Mammary epithelial cell (primary cell): ENCODE measurements at places on chromosomes 7 and 10.
A peak's percentile ranks its signal among the peaks of the same experiment; 100 is the strongest.

GRCh38 chr7:69825113-69825972 is 227.1 kb downstream of the AUTS2 start:
- no peak for DNase-seq

- no peak for DNase-seq
Measured at GRCh38 chr7:157738066-157738460, 401.3 kb downstream of the DNAJB6 start.

DNA sequence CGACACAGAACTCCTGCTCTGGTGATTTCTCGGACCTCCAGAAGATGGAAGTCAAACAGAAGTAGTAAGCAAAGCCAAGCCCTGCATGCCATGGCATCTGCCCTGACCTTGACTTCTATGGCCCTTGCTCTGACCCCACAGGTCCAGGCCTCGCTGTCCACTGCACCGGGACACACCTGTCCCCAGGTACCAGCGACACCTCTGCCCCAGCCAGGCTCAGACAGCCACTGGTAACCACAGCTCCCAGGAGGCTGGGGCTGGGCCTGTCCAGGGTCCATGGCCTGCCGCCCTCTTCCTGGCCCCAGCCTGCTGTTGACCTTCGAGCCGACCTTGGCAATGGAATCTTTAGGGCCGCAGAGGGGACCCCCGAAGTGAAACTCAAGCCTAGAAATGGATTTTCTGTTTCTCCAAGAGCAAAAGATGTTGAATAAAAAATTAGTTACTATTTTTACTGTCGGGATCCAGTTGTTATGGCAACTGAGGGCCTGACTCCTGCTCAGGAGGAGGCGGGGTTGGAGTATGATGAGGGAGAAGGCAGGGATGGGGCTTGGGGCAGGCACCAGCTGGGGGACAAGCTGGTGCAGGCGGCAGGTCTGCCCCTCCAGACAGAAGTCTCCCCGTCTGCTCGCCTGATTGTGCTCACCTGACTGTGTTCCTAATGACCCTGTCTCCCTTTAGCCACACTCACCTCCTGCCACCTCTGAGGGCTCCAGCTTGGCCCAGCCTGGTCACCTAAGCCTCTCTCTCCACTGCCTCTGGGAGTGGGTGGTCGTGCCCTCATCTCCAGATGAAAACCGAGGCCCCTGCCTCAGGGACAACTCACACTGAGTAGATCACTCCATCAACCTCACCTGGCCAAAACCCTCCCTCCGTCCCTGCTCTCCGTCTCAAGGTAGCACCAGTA is 4.1 kb upstream of the MMD2 start:
- DNase-seq, result no peak

GRCh38 chr10:10676972-10677371 is 340.7 kb upstream of the CELF2 start:
- no peak for DNase-seq

DNA sequence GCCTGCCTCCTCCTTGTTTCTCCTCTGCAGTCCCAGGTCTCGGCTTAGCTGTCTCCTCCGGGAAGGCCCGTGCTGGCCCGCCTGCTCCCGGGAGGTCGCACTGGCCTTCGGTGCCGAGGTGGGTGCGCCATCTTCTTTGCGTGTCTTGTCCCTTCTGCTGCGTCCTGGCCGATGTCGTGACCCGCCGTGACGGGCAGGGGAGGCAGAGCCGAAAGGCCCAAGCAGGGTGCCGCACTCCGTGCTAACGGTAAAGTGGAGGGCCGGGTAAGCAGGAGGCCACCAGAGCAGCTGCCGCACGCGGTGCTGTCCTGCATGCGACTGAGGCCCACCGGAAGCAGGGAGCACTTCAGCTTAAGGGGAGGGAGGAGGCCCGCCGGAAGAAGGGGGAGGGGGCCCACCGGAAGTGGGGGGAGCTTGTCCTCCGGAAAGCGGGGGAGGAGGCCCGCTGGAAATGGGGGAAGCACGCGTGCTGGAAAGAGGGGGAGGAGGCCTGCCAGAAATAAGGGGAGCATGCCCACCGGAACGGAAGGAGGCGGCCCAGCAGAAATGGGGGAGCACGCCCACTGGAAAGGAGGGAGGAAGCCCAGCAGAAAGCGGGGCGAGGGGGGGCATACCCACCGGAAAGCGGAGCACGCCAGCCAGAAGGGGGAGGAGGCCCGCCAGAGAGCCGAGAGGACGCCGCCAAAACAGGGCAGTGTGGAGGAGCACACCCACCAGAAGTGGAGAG is 71.4 kb downstream of the PROSER2 start:
- no peak for DNase-seq

GRCh38 chr10:19970717-19971116 is 154.5 kb downstream of the PLXDC2 start:
- no peak for DNase-seq

- no peak for DNase-seq
Measured at GRCh38 chr7:88338503-88338902, 31.8 kb upstream of the STEAP4 start.

DNA sequence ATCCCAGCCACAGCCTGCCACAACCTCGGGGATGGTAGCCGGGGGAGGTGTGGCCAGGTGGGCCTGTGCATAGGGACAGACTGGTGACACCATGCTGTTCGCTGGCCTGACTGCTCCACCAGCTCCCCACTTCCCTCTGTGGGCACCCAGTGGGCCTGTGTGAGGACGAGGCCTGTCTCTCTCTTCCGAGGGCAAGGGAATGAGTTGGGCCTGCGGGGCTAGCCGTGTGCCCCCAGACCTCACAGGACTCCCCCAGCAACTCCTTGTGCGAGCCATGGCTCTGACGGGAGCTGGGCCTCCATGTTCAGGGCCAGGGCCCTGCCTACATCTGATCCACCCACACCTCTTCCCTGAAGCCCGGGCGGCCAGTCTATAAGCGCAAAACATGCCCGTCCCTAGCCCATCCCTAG is 40.5 kb downstream of the PWWP2B start:
- DNase-seq, result no peak

GRCh38 chr10:97117372-97117771 is 68.4 kb downstream of the SLIT1 start:
- DNase-seq, result peak; percentile 10

DNA sequence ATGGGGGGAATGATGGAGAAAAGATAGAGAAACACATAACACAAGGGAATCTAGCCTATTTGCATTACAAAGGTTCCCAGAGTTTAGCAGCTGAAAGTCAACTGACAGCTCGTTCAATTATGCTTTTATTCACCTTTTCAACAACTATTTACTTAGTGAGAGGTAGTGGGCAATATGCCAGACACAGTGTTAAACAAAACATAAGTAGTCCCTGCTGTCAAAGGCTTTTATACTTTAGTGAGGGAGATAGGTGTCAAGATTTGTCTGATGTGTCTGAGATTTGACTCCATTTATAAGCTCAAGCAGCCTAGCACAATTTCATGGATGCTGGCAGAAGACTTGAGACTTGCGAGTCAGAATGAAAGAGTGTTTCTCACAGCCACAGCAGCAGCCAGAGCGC is 549.0 kb upstream of the VSTM2A start:
- no peak for DNase-seq

DNA sequence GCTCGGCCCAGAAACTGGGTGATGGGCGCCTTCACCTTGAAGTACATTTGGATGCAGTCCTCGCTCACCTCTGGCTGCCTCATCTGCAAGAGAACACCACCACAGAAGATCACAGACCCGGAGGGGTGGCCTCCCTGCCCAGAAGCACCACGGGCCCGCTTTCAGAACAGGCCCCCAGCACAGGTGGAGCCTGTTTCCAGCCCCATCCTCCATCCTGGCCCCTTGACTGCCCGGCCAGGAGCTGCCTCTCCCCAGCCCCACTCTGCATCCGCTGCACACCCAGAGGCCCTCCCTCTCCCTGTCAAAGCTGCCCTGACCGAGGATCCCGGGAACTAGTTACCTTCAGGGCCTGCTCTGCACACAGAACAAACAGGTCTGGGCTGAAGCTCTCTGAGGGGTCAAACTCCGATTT is 724 bp downstream of the CFAP46 start:
- no peak for DNase-seq

DNA sequence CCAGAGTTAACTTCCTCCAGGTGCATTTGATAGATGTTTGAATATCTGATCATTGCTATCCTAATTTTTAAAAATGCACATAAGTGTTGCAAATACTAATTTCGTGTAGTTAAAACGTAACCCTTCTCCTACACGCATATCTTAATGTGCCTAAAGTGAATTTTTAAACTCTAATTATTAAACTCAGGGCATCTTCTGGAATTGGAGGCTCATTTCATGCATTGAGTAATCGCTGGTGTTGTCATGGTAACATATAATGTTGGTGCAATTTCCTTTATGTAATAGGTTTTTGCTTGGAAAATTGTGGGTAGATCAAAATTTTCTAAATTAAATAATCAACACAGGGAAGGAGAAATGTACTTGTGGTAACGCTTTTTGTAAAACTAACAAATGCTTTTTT is 56.2 kb downstream of the ARMC3 start:
- no peak for DNase-seq

DNA sequence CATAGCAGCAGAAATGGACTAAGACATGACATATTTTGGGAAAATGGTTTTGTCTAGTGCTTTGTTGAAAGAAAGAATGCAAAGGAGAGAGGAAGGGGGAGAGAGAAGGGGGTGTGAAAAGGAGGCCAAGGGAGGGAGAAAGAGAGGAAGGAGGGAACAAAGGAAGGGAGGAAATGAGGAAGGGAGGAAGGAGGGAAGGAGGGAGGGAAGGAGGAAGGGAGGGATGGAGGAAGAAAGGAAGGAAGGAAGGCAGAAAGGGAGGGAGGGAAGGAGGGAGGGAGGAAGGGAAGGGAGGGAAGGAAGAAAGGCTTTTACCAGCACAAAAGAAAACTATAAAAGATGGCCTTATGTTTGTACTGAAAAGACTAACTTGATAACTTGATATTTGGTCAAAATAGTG is 65.1 kb upstream of the ST8SIA6 start:
- no peak for DNase-seq

DNA sequence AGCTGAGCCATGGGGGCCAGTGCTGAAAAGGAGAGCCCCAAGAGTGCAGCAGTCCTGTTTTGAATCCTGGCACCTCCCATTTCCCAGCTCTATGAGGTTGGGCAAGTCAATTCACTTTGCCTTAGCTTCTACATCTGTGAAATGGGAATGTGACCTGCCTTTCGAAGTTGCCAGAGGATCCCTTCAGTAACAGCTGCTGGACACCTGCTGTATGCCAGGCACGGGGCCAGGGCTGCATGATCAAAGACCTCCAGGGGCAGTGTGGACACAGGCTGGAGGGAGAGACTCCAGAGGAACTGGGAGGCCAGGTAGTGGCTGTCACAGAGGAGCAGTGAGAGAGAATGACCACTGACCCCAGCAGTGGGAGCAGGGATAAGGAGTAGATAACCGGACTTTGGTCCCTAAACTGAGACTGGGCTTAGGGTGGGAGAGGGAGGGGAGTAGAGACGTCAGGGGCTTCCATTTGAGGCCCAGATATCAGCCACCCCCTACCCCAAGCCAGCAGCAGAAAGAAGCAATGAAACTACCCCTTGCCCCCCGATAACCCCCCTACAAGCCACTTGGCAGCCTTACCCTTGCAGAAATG is 45.2 kb downstream of the SRRM3 start:
- DNase-seq, result no peak

DNA sequence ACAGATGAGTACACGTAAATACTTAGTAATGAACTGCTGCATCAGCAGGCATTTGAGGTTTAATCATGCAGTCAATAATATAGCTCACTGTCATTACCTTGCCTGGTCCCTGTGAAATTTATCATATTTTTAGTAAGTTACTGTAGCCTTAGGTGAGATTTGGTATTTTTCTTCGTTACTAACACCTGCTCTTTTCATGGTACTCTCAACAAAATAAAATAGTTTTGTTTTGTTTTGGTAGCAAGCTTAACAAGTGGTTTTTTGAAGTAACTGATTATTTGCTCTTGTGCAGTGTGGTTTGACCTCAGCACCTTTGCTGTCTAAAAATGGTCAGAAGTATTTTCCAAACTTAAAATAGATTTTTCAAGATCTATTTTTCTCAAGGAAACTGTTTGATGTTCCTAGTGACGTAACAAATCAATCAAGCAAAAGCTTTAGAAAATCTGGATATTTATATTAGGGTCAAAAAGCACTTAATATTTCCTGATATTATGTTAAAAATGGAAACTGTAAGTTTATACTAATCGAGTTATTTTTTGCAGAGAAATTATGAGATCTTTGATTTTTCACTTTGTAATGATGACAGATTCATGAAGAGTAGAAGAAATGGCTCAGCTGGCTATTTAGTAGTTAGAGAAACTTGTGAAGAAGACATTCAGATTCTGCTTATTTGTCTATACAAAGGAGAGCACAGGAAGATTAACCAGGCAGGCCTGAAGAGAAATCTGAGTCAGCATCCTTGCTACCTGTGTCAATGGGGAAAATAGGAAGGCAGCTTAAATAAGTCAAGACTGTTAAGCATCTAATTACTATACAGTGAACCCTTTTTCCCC is 21.0 kb upstream of the RPA3 start:
- no peak for DNase-seq

DNA sequence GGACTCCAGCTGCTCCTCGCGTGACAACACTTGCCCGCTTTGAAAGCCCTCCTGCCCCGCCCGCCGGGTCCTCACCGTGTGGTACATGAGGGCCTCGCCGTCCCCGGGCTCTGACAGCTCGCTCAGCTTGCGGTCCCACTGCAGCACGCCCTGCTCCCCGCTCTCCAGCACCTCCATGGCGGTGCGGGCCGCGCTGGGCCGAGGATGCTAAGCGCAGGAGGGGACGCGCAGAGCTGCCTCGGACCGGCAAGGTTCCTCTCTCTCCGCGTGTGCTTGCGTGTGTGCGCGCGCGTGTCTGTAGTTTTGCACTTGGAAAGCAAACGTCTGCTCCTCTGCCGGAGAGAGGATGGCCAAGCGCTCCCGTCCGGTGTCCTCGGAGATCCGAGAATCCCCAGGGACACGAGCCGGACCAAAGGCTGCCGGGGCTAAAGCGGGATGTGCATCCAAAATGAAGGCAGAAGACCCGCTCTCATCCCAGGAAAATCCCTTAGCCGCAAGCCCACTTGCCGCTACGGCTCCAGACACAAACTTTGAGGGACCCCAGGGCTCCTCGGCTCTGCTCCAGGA is at the start of gene CREB3L2:
TSS of gene CREB3L2 (minus strand) at position 558 of the 567 bp plus-strand sequence. CDS start at position 177, 381 bp downstream.
- no peak for DNase-seq

DNA sequence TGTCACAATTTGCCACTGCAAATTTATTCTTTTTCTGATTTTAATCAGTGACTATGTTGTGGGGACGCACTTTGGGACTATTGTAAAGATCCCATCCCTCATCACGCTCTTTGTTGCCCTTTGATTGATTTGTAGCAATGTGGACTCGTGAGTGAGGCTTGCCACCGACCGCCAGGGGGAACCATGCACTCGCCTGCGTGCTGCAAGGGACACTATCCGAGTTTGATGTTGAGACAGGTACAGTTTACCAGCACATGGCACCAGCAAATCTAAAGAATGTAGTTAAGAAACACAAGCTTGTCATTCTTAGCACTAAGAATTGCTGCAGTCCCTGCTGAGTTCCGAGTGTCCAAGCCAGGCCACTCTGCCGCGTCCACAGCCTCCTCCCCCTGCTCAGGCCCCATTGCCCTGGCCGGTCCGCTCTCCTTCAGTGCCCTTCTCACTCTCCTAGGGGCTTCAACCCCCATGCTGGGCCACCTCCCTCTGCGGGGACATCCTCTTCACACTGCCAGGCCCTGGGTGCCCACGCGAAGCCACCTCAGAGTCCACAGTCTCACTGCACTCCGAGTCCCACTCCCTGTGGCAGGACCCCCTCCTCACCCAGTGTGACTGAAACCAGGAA is 2.0 kb upstream of the SFTPA2 start:
- DNase-seq, result peak; percentile 27

- DNase-seq, result no peak
Measured at GRCh38 chr10:12470719-12471118, 121.4 kb downstream of the CAMK1D start.

- no peak for DNase-seq
Measured at GRCh38 chr7:154967401-154967955, 35.4 kb downstream of the PAXIP1 start.
